ENCODE measurements at places on chromosomes 6 and 20. TPM values are rescaled to one million over a fixed set of nuclear protein-coding genes. Genes with fewer than 3 reads are reported as not detected.

DNA sequence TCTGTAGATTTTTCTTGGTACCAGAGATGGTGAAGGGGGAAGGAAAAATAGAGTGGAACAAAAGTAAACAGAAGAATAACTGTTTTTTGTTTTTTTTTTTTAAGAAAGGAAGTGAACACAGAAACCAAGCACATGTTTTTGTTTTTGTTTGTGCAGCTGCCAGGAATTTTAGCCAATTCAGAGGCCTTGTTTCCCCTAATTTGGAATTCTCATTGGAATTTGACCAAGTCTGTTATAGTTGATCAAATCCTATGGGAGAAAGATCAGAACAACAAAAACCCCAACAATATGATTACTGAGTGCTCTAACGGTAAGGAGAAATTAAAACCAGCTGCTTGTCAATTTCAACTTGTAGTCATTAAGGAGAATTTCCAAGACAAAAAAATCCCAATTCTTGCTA is 18.2 kb upstream of the IL22RA2 start:
- DNase-seq = no peak

DNA sequence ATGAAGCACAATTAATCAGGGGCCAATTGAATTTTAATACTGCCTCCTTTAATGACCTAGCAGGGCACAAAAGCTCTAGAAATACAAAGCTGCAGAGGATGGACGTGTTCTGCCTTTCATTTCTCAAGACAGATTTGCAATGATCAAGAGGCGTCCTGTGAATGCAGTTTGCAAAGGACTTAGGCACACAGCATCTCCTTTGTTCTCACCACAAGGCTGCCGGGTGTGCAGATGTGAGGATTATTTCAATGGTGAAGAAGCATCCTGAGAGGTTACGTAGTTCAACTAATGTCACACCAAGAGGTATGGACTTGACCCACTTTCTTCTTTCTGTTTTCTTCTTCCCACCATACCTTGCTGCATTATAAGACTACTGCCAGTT is 42.9 kb upstream of the SPTLC3 start:
- no peak for DNase-seq

IRF4 gene
- total RNA-seq = 91.2 TPM

GRCh38 chr20:20333866-20334265 is 34.0 kb upstream of the INSM1 start:
- no peak for DNase-seq

GRCh38 chr6:23526526-23526925 is 599.5 kb upstream of the NRSN1 start:
- DNase-seq = no peak

DBNDD2 gene
- total RNA-seq = 10.0 TPM

DNA sequence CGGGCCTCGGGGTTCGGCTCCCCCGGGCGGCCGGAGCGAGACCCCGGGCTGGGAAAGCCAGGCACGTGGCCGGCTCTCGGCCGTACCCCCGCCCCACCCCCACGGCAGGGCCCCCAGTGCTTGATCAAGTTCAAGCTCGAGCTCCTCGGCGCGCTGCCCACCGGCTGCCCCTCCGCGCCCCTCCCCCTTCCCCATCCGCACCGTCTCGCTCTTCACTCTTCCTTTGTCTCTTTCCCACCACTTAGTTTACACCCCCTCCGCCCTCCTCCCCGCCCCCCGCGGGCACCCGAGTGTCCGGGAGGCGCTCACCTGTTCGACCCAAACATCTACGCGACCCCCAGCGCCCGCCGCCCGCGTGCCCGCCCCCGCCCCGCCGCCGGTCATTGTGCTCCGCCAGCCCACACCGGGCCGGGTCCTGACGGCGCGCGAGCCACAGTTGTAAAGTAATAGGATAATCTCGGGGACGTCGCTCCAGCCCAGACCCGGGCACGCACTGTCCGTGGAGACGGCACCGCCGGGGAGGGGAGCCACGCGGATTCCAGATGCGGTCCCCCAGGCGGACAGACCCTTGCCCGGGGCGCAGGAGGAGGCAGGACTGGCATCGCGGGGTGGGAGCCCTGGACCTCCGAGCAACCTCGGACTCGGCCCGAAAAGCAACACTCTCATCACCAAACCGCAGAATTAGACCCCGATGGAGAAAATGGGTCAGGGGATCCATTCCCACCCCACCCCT is 100.7 kb downstream of the NOL4L start:
- DNase-seq = peak; percentile 37

DNA sequence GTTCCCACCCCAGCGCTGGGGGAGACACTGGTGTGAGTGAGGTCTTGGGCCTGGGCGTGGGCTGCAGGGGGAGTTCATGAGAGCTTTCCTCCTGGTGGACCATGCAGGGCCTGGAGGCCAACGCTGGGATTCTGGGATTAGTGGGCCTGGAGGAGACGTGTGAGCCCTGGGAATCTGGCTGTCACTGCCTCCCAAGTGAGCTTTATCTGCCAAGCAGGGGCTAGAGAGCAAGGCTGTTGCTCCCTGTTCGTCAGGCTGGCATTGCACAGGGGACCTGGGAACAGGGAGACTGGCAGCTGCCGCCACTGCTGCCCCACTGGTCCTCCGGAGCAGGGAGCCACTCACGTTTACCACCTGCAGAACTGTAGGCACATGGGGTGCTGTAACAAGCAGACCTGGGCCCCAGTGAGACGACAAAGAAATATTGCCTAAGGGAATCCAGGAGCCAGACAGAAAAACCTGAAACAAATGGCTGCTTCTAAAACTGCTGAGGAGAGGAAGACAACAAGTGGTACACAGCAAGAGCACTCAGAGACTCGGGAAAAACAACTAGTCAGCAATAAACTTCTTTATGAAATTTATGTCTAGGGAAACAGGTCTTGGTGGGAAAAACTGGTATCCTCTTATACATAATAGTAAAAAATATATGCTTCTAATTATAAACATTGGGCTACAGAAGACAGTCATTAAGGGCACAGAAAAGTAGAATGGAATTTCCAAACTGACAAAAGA is 45.2 kb downstream of the PPP1R3G start:
- no peak for DNase-seq

OLIG3 gene
- 0.34 TPM for total RNA-seq

- no peak for DNase-seq
Measured at GRCh38 chr6:74646461-74646860, 559.4 kb downstream of the COL12A1 start.

DNA sequence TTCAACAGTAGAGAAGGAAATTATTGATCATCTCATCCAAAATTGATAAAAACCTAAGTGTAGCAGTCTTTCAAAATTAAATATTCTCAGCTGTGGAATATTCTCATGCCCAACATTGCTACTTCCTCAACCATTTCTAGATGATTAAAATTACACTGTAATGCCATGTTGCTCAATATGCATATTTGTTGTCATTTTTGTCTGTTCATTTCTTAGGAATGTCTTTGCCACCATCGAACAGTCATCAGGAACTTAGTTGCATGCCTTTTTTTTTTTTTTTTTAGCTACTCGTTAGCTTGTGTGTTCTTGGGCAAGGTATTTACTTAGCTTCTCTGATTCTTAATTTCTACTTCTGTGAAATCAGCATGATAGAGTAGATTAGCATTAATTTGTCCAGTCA is 188.6 kb downstream of the DTNBP1 start:
- DNase-seq = no peak

- peak; percentile 54 for DNase-seq
Measured at GRCh38 chr6:37696220-37696840, 1.4 kb downstream of the MDGA1 start.

LST1 gene
- total RNA-seq = 139 TPM

- DNase-seq = no peak
Measured at GRCh38 chr6:126632271-126632670, 292.4 kb downstream of the CENPW start.

C4B gene
- 2.9 TPM for total RNA-seq

DNA sequence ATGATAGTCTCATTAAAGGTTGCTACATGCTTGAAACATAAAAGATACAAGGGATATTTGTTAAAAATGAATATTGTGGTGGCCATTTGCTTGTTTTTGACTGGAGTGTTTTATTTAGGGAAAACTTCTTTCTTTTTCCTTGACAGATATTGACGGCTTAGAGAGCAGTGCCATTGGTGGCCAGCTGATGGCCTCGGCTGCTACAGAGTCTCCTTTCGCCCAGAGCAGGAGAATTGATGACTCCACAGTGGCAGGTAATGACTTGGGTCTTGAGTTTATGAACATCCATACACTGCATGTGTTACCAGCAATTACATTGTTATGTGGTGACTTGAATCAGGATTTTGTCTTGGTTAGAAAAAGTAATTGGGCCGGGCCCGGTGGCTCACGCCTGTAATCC is 67.5 kb upstream of the PBOV1 start:
- DNase-seq = no peak

DNA sequence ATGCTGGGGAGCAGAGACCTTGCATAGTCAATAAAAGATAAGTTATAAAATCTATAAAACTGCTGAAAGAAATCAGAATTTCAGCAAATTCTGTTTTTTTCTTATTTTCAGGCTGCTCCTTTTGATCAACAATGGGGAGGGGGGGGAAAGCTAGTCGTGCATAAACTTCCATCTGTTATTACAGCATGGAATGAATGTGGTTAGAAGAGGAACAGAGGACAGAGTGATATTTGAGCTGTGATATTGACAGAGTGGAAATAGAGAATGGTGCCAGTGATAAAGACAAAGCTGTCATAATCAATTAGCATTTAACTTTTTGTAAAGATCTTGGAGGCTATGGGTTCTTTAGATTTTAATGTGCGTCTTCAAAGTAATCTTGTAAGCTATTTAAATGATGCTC is 43.4 kb upstream of the QKI start:
- no peak for DNase-seq

- no peak for DNase-seq
Measured at GRCh38 chr6:39343396-39343870, 20.9 kb upstream of the KCNK16 start.

DNA sequence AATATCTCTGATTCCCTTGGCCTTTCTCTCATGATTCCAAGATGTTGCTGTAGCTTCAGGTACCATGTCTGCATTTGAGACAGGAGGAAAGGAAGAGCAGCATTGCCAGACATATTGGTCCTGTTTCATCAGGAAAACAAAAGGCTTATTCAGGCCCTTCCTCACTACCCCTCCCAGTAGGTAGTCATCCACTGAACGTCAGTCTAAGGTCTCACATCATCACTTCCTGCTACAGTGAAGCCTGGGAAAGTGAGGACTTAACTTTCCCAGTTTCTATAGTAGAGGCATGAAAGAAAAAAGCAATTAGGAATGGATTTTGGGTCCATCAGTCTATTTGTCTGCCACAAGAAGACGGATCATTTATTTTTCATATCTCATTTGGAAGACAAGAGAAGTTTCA is 85.7 kb upstream of the SOX4 start:
- DNase-seq = no peak

PAQR8 gene
- 25.7 TPM for total RNA-seq

DNA sequence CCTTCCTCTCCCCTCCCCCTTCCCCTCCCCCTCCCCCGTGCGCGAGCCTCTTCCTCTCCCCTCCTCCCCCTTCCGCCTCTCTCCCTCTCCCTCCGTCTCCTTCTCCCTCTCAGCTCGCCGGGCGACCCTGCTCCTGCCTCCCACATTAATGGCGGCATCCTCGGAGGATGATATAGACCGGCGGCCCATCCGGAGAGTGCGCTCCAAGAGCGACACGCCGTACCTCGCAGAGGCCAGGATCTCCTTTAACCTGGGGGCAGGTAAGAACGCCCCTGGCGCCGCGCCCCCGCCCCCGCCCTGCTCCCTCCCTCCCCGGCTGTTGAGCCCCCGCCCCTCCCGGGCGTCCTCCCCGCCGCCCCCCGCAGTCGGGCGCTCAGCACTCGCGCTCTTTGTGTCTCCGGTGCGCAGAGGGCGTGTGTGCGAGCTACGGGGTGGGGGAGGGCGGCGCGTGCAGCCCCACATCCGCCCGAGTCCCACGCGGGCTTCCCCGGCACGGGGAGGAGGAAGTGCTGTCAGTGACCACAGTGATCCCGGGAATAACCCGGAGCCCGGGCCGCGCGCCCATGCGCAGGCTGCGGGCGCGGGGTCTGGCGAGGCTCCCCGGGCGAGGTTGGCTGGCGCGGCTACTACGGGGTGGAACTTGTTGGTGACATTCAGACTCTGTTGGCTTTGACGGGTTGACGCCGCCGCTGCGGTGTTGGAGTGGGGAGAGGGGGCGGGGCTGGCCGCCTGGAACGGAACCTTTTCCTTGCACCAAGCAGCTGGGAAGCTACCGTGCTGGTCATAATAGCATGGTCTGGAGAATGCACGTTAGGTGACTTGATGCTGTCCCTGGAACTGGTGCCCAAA is 33.2 kb downstream of the PHACTR1 start:
- DNase-seq = no peak

GRCh38 chr20:19257865-19258264 is 45.4 kb downstream of the SLC24A3 start:
- DNase-seq = no peak

RWDD2A gene
- total RNA-seq = 0.87 TPM

GRCh38 chr6:119974430-119975159 is 625.0 kb upstream of the MAN1A1 start:
- no peak for DNase-seq

DNA sequence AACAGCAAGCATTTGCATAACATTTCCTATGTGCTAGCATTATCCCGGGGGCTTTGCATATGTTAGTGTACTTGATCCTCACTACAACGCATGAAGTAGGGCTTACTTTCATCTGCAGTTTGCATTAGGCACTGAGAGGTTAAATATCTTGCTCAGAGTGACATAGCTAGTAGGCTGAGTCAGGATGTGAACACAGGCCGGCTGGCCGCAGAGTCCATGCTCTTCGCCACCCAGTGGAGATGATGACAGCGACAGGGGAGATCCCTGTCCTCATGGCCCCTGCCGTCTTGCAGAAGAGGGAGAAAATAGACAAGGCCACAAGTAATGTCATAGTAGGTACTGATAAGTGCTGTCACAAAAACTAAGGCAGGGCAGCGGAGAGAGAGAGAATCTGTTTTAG is 46.9 kb downstream of the LYRM4 start:
- DNase-seq = no peak

DNA sequence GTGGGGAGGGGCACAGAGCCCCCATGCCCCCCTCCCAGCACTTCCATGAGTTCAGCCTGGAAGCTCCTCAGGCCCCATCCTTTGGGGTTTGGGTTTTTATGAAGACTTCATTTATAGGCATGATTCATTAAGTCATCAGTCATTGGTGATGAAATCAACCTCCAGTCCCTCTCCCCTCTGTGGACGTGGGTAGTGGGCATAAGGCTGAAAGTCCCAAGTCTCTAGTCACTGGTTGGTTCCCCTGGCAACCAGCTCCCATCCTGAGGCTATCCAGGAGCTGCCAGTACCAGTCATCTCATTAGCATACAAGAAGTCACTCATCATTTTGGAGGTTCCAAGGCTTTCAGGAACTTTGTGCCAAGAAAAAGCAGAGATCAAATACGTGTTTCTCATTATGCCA is 9.2 kb downstream of the TGM3 start:
- DNase-seq = no peak

EDEM2 gene
- total RNA-seq = 19.6 TPM

BRD2 gene
- total RNA-seq = 313 TPM

C20orf141 gene
- not detected for total RNA-seq

- DNase-seq = no peak
Measured at GRCh38 chr6:158717341-158718330, 67.8 kb downstream of the SYTL3 start.

Measured in activated CD8-positive, alpha-beta T cell treated with anti-CD3 and anti-CD28 coated beads, Interleukin-2, amount 10 ng/mL, durations not matched to agents 7 days and 5 days (primary cell).